ENCODE measurements at places on chromosomes 5 and 9.
A peak's percentile ranks its signal among the peaks of the same experiment; 100 is the strongest.

- no peak for DNase-seq
These were observed 31.4 kb upstream of the SPTLC1 start for GRCh38 chr9:92146610-92147009.

DNA sequence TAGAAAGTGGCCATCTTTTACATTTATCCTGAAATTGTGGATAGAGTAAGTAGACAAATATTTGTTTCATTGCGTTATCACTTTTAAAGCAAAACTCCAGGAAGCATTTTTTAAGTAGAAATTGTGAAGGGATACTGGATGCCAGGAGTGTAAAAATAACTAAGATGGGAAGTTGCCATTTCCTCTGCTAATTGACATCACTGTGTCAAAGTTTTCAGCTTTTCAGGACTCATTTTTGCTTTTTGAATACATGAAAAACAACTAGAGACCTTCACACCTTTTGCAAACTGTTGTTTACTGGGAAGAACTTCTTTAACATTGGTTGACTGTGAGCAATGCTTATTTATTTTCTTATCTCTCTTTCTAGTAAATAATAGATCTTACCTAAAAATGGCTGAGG lies 337.5 kb downstream of the NR2F1-AS1 start:
- no peak for DNase-seq

DNA sequence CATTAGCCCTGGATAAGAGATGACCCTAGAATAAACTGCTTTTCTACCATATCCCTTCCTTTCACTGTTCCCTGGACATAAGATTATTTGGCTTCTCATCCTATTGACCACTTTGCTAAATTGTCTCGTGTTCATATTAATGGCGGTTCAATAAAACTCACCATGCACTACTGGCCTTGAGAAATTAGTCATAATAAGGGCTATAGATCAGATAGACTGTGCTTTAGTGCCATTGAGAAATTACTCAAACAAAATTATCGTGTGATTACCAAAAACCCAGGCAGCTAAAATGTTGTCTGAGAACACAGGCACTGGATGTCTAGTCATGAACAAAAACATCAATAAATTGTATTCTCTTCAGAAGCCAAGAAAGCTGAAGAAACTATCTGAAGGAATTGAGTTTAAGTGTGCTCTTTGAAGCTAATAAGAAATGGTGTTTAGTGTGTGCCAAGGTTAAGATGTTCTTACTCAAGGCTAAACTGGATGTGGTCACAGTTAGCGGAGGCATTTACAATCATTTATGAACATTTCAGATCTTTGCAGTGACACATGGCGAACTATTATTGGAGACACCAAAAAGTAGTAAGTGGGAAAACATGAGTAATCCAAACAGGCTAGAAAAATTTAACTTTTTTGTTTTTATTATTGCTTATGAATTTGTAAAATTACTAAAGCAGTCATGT lies 460.4 kb upstream of the RORB start:
- no peak for DNase-seq

DNA sequence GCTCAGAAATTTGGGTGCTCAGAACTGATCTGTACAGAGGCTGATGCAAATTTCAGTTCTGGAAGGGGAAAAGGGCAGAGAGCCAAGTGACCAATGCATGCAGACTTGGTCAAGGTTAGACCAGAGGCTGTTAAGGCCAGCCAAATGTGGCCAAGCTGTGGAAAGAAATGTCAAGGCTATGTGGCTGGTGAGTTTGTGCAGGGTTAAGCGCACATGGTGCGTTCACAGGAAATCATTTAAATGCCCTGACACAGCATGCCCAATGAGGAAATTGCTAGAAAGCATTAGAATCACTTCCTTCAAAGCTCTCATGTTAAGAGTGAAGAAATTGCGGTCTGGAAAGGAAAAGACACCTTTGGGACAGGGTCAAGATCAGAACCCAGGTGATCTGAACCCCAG lies 58.0 kb downstream of the PTPN3 start:
- DNase-seq: no peak

DNA sequence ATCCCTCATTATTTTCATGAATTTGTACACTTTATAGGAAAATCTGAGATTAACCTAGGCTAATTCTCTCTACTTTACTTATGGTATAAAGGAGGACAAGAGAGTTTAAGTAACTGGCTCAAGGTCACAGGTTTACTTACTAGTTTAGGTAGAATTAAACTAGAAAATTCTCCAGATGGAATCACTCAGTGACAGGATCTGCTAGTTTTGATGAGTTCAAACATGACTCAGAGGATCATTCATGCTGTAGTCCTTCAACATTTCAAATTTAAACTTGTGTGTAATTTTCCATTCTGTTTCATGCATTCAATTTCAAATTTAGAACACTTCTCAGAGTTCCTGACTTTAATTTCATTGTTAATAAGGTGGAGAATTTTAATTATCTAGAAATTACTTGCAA lies 485.7 kb upstream of the TUSC1 start:
- DNase-seq: no peak

DNA sequence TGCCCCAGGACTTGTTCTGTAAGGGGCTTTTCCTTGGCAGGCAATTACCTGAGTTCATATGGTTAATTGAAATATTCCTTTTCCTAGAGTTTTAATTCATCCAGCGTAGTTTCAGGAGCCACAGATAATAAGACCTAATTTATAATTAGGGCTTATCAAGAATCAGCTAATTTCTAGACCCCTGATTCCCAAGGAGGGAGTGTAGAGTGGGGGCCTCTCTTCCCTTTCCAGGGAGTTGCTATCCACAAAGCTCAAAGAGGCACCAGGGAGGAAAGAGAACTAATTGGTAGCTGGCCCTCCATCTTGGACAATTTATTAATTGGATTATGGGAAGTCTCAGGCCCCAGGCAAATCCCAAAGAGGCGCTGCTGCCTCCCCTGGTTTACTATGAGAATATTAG lies 75.8 kb upstream of the ZNF618 start:
- DNase-seq: no peak

- no peak for DNase-seq
These were observed 145.1 kb upstream of the TBCA start for GRCh38 chr5:77921094-77921768.

DNA sequence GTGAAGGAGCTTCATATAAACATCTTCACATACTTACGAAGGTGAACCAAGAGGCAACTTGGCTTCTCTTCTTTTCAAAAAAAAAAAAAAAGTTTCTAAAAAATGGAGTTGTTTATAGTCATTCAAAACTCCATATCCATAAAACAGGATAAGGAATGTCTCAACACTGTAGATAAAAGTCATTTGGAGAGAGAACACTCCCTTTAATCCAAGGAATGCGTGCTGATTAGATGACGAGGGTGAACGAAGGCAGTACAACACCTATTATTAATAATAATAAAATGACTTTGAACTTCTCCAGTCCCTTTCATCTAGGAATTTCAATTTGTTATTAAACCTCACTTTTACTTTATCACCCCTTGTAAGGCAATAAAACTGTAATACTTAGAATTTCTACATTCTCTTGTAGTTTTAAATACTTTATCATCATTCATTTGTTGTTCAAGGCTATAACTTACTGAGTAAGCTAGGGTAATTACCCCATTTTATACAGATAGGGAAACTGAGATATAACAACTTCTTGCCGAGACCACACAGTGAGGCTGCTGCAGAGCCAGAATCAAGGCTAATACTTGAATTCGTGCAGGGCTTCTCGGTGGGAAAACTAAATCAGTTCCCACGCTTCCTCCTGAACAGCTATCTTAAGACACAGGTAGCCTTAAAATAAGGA lies 377.1 kb downstream of the EFNA5 start:
- no peak for DNase-seq

DNA sequence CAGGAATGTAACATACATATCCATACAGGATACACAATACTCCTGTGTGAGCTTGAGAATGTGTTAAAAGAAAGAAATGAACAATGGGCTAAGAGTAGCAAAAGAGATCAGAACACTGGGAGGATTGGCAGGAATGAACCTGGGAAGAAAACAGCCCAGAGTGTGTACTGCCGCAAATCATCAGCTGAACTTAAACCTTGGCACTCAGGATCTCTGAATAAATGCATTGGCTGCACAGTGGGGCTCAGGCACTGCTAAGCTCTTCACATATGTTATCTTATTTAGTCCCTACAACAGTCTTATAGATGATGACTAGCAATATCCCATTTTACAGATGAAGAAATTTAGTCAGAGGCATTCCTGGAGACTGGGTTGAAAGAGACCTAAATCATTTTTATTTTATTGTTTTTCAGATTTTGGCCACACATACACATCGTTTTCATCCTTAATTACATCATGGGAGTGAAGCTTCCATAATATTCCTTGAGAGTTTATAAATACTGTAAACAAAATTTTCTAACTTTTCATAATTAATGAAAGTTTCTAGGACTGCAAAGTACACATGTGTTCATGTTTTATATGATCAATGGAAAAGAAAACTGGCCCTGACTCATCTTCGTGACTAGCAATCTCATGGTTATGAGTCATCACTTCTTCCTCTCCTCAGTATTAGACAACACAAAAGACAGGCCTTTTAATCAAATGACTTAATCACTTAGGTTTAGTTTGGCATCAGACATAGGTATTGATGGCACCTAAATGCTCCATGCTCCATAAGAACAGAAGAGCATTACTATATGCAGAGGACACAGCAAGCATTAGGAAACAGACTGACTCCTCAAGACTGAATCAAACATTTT lies 59.2 kb downstream of the CDH18 start:
- no peak for DNase-seq

DNA sequence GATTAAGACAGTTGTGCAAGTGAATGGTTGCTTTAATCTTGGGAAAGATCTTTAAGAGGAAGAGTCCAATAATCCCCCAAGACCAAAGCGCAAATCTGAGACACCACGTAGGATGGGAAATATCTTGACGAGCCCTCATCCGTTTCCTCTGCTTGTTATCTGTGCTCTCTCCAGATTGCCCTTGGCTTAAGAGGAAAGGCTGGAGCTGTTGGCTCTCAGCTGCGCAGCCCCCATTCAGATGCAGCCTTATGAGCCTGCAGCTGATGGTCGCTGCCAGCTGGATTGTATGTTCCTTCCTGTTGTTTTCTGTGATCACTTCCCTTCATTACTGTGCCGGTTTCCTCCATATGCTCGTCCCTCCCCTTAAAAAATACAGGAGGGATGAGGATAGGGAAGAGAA lies 47.7 kb downstream of the PWWP2A start:
- no peak for DNase-seq

DNA sequence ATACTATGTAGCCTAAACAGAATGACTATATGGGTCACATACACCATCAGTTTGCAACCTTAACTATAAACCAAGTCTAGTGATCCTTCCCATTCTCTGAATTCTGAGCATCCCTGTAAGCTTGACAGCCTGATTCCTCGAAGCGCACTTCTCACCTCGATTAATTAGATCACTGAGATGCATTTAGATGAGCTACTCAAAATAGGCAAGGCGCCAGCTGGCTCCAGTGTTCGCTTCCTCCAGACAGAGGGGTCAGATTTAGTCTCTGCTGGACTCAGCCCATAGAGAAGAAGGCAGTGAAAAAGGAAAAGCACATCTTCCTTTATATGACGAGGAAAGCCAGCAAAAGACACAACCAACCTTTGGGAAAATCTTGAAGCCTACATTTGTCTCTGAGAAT lies 371.5 kb downstream of the MLLT3 start:
- DNase-seq: no peak

GRCh38 chr5:45399041-45399440 lies 297.1 kb downstream of the HCN1 start:
- no peak for DNase-seq

DNA sequence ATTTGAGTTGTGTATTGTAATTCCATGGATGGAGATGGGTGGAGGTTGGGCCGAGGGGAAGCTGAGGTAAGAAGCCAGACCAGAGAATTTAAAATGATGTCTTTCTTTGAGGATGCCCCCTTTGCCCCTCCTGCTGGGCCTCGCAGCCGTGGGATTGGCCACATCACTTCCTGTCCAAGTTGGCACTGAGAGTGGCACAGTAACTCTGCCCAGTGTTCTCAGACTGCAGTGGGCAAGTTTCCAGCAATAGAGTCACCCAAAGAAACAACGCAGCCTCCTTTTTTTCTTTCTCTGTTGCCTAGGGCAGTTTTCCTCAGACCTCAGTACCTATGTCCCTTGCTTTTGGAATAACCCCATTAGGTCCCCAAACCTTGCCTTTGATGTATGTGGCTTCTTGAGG lies 306.6 kb upstream of the DMRT1 start:
- DNase-seq: no peak

- DNase-seq: no peak
These were observed 14.3 kb downstream of the FBXO38 start for GRCh38 chr5:148397968-148398595.

DNA sequence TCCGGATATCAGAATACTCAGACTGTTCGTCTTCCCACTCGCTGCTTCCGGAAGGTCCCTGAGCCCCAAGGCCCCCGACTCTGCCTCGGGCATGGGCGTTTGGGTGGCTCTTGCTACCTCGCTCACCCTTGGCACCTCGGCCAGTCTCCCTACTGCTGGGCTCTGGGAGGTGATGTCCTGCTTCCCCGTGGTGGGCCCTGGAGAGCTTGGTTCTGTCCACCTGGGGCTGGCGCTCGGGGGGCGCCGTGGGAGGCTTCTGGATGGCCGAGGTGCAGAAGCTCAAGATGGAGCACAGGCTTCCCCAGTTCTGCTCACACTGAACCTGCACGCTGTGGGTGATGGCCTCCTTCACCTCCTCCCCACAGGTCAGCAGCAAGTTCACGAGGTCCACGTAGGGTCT lies 10.4 kb downstream of the STC2 start:
- no peak for DNase-seq

- peak; percentile 76 for DNase-seq
These were observed 746 bp downstream of the CAST start for GRCh38 chr5:96662725-96663518.

- no peak for DNase-seq
These were observed 38.5 kb upstream of the LCP2 start for GRCh38 chr5:170336065-170336464.

DNA sequence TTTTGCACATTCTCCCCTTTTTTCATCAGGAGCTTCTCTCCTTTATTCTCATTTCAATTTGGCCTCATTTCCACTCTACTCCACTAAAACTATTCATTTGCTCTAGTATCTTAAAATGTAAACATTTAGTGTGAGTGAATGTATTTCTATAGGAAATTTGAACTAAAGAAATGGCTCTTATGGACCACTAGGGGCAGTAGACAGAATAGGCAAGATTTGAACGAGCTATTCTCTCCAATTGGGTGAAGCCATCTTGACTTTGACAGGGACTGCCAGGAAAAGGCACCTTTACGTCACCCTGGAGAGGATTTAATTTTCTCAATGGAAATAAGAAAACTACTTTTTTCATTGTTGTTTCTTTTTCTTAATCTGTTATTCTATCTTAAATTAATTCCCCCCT lies 666.3 kb downstream of the DNAH5 start:
- no peak for DNase-seq

DNA sequence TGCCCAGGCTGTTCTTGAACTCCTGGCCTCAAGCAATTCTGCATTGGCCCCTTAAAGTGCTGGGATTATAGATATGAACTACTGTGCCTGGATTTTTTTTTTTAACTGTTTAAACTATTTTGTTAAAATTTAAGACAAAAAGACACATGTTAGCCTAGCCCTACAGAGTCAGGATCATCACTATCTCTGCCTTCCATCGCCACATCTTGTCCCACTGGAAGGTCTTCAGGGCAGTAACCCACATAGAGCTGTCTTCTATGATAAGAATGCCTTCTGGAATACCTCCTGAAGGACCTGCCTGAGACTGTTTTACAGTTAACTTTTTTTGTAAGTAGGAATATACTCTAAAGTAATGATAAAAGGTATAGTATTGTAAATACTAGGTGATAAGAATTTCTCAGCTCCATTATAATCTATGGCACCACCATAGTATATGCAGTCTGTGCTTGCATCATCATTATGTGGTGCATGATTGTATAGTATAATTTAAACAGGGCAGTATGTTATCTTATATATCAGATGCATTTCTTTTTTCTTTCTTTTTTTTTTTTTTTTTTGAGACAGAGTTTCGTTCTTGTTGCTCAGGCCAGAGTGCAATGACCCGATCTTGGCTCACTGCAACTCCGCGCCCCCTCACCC lies 52.7 kb downstream of the DENND4C start:
- DNase-seq: no peak

All from stimulated activated CD4-positive, alpha-beta T cell treated with anti-CD3 and anti-CD28 coated beads, TNF-alpha, amount 100 ng/mL, for 4 hours (primary cell).